ENCODE measurements at places on chromosomes 2 and 18.

DNA sequence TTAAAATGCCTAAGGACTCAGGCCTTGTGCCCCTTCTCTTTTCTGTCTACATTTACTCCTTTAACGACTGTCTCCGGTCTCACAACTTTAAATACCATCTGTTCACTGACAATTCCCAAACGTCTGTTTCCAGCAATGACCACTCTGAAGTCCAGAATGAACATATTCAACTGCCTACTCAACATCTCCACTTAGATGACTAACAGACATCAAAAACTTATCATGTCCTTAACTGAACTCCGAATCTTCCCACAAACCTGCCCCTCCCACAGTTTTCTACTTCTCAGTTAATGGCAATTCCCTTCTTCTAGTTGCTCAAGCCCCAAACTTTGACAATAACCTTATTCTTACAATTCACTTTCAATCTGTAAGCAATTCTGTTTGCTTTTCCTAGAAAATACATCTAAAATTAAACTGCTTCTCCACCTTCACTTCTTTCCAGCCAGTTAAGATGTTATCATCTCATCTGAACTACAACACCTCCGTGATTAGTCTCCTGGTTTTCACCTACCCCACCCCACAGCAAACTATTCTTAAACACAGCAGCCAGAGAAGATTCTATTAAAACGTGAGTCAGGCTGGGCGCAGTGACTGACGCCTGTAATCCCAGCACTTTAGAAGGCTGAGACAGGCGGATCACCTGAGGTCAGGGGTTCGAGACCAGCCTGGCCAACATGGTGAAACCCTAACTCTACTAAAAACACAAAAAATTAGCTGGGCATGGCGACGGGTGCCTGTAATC is 2.8 kb downstream of the C1D start:
- DNase-seq = no peak

- DNase-seq = no peak
Observed at GRCh38 chr2:163778045-163778781, 42.4 kb upstream of the FIGN start.

GRCh38 chr2:45860136-45861121 is 209.0 kb downstream of the PRKCE start:
- DNase-seq = no peak

DNA sequence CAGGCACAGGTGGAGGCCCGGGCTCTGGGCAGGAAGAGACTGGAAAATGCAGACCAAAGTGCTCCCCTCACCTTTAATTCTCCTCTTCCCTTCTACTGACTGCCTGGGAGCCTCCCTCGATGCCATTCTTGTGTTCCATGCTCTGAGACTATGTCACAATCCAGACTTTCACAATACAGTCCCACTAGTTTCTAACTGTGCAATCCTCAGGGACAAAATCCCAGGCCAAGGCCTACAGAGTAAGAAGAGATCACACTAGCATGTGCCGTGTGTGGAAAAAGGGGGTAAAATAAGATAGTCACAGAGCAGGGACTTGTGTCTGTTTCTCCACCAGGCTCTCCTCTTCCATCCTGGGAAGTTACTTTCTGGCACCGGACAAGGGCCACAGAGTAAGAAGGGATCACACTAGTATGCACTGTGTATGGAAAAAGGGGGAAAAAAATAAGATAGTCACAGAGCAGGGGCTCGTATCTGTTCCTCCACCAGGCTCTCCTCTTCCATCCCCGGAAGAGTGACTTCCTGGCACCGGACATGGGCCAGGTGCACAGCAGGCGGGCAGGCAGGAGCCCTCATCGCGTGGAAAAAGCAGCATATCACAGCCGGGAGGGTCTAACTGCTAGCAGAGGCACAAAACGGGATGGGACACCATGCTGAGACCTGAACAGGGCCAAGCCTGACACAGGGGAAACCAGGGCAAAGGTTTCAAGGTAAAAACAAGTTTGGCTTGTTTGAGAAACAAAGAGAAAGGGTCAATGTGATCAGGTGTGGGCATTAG is 9.6 kb downstream of the CYB5A start:
- no peak for DNase-seq

Data from H7 (cell line).